Cerebellar cortex (tissue), 1 donor: ENCODE measurements at places on chromosomes 1 and 21.

DNA sequence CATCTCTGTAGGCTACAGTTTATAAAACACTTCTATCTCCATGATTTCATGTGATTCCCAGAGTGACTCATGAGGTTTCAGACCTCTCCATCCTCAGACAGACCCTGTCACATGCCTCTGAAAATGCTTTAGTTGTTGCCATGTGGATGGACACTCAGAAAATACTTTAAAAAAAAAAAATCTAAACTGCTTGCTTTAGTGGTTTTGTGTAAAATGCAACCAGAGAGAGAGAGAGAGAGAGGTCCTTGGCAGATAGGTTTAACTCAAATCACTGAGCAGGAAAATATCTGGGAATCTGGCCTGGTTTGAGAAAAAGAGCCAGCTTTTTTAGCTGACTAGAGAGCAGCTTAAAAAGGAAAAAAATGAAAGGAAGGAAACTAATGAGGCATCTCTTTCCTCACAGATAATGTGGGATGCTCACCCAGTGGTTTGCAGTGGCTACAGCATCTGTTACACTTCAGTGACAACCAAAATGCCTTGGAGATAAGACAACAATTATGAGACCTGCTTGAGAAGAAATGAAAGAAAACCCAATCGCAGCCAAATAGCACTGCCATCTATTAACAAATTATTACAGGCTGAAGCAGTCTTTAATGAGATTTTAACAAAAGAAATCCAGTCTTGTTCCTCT, 54.6 kb upstream of the SYT14 start:
- peak; percentile 91 for DNase-seq

DNA sequence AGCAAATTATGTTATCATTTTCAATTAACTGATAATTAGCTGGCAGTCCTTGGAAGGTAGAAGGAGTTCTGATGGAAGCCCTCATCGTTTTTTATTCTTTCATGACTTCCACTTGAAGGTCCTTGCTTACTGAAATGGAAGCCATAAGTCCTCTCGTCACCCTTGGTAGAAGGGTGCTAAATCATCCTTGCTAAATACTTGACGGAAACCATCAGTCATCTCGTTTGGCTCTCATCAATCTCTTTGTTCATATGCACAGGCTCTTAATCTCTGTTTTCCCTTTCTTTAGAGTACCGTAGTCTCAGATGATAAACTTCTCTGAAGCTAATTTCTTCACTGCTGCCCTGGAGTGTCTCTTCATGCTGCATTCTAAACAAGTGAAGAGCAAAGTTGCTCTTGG, 34.5 kb downstream of the UCK2 start:
- no peak for DNase-seq

DNA sequence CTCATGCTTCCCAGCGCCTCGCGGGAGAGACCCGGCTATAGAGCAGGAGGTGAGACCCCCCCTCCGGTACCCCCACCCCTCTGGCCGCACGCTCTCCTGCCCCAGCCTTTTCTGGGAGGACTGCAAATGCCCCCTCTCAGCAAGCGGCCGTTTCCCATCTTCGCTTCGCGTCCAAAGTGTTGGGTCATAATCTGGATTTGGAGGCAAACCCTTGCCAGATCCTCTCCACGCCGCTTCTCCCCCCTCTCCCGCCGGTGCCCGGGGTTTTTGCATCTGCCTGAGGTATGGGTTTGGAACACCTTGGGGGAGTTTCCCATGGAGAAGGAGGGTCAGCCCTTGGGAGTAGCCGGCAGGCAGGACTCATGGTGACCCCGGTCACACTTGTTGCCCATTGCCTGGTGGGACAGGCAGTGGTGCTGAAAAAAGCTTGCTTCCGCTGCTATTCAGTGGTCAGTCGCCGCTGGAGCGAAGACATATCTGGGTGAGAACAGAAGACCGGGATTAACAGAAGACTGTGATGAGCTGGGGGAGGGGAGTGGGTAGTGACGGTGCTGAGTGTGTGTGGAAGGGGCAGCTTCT, 935 bp downstream of the KCNK2 start:
- no peak for DNase-seq

DNA sequence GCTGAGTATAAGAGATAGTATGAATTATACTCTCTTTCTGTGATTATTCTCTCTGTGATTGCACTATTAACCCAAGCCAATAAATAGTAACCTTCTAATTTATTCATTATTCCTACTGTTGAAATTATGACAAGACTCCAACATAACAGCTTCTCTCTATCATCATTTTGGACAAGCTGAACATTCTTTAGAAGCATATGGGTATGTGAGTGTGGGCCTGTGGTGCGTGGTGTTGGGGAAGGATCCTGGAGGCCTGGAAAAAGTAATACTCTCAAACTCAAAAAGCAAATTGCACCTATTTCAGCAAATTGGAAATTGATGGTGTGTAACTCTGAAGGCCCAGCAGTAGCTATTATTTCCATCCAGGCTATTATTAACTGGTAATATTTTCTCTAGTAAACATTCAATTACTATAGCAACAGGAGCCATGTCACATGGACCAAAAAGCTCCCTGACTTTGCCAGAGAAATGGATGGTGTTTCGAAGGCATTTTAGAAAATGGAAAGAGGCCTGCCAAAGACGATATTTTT, 502.8 kb downstream of the LTN1 start:
- no peak for DNase-seq

- DNase-seq: no peak
These were observed 523.5 kb downstream of the NUF2 start for GRCh38 chr1:163845279-163845678.

DNA sequence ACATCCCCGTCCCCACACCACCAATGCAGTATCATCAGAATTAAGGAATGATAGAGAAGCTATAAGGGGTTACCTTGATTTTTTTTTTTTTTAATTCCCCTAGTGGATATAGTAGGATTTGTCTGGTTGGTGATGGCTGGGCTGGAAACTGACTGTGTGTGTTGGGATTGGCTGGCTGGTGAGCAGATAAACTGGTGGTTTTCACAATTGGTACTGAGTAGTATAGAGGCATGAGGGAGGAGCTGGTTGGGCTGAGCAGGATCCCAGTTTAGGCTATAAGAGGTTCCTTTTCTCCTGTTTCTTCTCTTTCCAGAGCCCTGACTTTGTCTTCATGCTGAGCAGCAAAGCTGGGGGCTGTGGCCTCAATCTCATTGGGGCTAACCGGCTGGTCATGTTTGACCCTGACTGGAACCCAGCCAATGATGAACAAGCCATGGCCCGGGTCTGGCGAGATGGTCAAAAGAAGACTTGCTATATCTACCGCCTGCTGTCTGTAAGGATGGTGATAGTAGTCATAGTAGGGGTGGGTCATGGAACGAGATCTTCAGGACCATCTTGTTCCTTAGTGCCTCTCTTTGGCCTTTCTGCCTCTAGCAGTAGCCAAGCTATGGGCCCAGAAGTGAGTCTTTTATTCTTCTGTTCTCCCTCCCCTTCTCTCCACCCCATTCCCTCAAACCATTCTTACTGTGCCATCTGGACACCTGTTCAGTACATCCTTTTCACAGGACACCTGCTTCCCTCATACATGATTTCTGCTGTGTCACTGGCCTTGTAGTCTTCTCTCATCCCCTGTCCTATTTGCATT, 26.9 kb downstream of the RAD54L start:
- no peak for DNase-seq

DNA sequence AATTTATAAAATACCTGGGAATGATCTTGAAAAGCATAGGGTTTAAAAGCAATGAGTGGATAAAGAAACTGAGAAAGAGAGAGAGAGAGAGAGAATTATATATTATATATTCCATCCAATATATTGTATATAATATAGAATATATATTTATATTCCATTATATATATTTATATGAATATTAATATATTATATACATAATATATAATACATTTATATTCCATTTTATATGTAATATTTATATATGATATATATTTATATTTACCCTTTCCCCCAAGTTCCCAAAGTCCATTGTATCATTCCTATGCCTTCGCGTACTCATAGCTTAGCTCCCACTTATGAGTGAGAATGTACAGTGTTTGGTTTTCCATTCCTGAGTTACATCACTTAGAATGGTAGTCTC, 69.9 kb upstream of the SLC35F3 start:
- no peak for DNase-seq

GRCh38 chr21:33390479-33390878, 12.7 kb upstream of the IFNGR2 start:
- no peak for DNase-seq

DNA sequence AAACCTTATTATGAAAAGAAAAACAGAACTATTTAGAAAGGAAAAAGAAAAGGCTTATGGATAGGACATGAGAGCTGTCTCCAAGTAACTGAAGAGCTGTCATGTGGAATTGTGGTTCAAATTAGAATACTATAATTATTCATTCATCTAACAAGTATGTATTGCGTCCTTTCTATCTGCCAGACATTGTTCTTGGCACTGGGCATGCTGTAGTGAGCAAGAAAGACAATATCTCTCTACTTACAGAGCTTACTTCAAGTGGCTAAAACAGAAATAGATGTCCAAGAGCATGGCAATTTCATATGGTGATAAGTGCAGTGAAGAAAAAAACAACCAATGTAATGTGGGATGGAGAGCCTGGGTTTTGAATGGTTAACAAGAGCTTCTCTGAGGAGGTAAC, 413.0 kb downstream of the DPYD start:
- no peak for DNase-seq

DNA sequence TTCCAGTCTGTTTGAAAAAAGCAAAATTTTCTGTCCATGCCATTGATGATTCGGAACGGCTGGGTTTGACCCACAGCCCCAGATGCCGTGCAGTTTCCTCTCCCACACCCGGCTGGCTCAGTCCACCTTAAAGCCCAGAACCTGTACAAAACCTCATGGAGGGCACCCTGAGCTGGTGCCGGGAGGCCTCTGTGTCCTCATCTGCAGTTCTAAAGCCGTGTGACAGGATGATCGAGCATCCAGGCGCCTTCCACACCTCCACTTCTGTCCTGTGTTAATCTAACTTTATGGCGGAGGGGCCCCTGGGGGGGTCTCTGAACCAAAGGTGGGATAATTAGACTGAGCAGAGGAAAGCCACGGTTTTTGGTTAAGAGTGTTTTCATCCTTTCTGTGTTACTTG, 49.6 kb downstream of the SLC37A1 start:
- no peak for DNase-seq

GRCh38 chr1:163195728-163196448, 6.8 kb downstream of the RGS5 start:
- no peak for DNase-seq

DNA sequence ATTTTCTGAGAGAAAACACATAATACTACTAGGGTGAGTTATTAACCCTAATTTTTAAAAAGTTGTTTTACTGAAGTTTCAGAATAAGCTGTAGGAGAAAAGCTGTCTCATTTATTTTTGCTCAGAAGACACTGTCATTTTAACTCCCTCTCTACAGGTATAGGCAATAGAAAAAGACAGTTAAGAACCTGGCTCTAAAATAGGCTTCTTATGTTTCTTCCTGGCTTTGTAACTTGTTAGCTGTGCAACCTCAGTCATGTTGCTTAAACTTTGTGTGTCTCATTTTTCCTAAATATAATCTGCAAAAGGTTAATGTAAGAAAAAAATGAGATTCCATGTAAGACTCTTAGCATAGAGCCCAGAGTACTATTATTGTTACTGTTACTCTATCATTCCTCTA, 64.4 kb downstream of the TTLL7 start:
- no peak for DNase-seq

DNA sequence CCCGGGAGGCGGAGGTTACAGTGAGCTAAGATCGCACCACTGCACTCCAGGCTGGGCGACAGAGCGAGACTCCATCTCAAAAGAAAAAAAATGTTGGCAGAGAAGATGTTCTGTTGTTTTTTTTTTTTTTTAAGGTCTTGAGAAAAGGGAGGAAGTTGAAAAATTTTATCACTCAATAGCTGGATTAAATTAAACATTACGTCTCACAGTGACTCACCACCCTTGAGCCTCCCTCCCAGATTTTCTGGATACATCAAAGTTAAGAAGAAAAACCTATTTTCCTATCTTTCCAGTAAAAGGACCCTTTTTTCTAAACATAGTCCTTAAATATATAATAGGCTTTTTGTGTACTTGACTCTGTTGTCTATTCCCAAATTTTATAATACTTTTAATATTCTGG, 35.5 kb downstream of the IFNAR1 start:
- DNase-seq: no peak

DNA sequence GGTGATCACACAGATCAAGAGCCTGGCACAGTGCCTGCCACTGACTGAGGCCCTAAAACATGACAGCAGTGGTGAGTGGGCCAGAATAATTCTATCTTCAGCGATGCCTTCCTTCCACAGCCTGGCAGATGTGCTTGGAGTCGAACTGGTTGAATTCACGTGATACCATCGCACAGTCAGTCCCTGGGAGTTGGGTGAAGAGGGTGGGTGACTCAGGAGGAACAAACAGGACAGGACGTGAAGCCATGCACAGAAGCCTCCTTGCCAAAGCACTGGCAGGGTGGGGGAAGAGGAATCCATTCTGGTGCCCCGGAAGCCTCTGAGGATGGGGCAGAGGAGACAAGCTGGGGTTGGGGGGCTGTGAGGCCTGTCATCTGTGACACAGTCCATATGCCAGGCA, 80.3 kb upstream of the WNT4 start:
- no peak for DNase-seq

- no peak for DNase-seq
These were observed 208.1 kb downstream of the PRDM2 start for GRCh38 chr1:13908128-13908527.

- no peak for DNase-seq
These were observed 23.0 kb downstream of the DPH5 start for GRCh38 chr1:101002551-101002950.

- no peak for DNase-seq
These were observed 44.8 kb downstream of the OPTC start for GRCh38 chr1:203538726-203539125.

DNA sequence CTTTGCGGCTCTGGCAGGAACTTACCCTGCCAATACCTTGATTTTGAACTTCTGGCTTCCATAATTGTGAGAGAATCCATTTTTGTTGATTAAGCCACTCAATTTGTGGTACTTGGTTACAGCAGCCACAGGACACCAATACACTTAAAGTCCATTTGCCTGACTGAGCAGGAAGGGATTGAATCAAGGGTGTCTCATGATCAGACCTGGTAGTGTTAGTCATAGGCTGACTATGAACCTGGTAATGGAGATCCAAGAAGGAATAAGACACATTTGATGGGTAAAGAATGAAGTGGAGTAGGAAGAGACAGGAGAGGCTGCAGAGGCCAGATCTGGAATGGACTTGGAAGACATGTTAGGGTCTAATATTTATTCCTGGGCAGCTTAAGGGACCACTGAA, 31.2 kb upstream of the MAP1LC3C start:
- DNase-seq: no peak

DNA sequence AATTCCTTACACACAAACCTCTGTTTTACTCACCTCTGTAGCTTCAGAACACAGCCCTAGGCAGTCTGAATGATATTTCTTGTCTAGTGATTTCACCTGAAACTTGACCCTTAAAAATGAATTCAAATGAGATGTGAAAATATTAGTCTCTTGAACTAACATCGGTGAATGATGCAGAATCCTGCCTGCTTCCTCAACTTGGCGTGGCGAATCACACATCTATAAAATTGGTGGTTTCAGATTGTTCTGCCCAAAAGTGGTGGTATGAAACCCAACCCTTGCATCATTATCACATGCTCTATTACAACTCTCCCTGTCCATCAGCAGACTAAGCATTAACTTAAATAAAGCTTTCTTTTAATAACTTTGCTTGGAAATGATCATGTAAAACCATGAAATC, 26.9 kb upstream of the C1orf21 start:
- DNase-seq: no peak
